Brain pericyte (primary cell): ENCODE measurements at places on chromosomes 5 and 9.

- DNase-seq, result no peak
These were observed 31.9 kb upstream of the NPR3 start for GRCh38 chr5:32679218-32679617.

- DNase-seq, result no peak
These were observed 1.4 kb downstream of the GPX3 start for GRCh38 chr5:151021746-151022145.

DNA sequence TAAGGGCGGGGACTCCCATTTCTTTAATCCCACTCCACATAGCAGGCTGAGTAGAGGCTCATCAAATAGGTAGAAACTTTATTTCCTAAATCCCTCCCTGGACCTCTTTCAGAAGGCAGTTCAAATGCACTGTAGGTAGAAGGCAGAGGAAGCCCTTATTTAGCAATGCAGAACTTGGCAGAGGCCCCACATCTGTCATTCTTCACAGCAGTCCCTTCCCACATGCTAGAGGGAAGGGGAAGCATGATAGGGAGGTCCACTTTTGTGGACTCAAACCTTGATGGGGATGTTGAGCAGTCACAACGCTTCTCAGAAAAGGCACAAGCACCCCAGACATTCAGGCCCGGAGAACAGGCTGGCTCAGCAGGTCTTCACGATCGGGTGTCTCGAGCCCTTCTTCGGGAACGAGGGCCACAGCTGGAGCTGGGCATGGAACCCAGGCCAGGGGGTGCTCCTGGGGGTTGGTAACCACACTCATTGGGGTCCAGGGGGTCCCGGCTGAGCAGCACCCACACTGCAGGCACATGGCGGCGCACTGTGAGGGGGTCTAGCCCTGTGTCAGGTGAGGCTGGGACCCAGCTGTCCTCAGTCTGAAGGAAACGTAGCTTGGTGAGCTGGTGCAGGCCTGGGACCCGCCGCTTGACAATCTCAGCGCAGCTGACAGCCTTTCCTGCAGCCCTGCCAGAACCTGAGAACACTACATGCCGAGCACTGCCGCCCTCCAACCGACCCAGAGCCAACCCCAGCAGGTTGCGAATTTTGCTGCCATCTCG is 1.3 kb downstream of the RPP25L start:
- no peak for DNase-seq

DNA sequence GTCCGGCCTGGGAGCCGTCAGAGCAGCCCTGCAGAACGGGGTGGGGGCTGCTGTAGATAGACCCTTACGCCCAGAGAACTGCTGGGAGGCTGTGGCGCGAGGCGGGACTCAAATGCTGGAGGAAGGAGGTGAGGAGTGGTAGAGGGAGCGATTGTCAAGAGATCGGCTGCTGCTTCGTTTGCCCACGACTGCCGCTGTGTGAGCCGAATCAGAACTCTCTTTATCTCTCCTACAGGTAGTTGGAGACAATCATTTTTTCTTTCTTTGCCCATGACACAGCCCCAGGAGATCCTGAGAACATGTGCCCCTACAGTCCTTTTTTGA is 456 bp downstream of the ZNF79 start:
- no peak for DNase-seq

- DNase-seq, result no peak
These were observed 1033.4 kb downstream of the TLE4 start for GRCh38 chr9:80605129-80605528.

GRCh38 chr9:94867842-94868312 is 141.4 kb downstream of the AOPEP start:
- peak; percentile 17 for DNase-seq

DNA sequence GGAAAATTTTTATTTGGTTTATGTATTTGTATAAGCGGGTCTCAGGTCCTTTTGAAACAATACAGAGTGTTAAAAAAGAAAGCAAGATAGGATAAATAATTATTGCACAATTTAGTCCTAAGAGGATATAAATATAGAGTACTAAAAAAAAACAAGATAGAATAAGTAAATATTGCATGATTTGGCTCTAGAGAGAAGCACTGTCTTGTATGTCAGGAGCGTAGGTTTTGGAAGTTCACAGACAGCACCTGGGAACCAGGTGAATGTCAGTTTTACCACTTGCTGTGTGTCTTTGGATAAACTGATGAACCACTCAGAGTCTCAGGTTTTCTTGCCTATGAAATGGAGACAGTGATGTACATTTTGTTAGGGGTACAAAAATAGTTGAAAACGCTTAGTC is 266.2 kb upstream of the ADAMTSL1 start:
- DNase-seq, result no peak

DNA sequence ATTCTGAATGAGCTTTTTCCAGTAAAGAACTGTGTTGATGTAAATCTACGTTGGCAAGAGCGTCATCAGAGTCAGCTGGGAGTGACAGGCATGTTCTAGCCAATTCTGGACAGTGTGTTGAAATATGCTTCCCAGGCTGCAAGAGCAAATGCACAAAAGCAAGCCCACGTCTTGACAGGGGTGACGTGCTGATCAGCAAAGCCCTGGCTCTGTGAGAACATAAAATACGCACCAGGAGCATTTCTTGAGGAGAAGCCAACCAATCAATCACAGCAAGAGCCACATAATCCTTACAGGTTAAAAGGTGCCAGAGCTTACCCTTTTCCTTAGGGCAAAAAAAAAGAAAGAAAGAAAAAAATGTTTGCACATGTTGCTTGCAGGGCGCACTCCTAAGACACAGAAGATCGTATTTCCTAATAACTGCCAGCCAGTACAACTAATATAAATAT is 148.1 kb downstream of the PDE4D start:
- peak; percentile 45 for DNase-seq

DNA sequence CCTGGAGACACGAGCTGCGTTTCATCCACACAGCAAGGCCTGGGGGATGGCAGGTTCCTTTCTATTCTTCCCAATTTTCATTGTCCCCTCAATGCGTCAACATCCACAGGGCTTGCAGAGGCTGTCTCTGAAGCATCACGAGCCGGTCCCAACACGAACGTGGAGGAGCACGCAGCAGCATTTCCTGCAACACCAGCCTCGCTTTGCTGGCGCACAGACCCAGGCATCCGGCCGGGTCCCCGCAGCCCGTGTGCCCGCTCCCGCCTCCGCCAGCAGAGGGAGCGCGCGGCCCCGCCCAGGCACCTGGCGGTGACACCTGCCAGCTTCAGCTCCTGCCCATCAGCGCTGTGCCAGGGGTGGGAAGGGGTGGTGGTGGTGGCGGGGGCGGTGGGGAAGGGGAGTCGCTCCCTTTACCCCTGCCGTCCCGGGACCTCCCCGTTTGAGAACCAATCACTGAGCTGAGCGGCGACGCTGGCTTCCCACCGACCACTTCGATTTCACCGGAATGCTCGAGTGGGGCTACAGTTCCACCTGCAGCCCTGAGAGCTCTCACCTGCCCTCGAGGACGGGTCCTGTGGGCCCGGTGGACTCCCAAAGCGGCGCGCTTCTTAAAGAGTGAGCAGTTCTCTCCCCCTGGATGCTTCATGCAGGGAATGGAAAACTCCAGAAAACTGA is 464.5 kb downstream of the ICE1 start:
- no peak for DNase-seq

DNA sequence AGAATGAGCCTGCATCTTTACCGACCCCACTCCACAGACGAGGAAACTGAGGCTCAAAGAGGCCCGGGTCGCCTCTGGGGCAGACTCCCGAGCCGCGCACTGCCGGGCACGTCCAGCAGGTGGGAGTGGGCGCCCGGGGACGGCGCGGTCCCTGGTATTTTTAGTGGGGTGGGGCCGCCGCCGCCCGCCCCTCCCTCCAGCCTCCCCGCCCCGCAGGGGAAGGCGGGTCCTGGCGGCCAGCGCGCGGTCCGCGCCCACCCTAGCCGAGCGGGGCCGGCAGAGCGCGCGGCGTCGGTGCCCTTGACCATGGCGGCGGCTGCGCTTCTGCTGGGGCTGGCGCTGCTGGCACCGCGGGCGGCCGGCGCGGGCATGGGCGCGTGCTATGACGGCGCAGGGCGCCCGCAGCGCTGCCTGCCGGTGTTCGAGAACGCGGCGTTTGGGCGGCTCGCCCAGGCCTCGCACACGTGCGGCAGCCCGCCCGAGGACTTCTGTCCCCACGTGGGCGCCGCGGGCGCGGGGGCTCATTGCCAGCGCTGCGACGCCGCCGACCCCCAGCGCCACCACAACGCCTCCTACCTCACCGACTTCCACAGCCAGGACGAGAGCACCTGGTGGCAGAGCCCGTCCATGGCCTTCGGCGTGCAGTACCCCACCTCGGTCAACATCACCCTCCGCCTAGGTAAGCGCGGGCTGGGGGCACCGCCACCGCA is at the start of gene LAMC3:
TSS of gene LAMC3 (plus strand) at position 266 of the 710 bp plus-strand sequence. CDS start at position 307, 41 bp downstream.
- no peak for DNase-seq
